RWPE2 (cell line): ENCODE measurements at places on chromosomes 6 and 20.
A peak's percentile ranks its signal among the peaks of the same experiment; 100 is the strongest.

- DNase-seq, result no peak
These were observed 268.4 kb downstream of the SMOC2 start for GRCh38 chr6:168709390-168709789.

DNA sequence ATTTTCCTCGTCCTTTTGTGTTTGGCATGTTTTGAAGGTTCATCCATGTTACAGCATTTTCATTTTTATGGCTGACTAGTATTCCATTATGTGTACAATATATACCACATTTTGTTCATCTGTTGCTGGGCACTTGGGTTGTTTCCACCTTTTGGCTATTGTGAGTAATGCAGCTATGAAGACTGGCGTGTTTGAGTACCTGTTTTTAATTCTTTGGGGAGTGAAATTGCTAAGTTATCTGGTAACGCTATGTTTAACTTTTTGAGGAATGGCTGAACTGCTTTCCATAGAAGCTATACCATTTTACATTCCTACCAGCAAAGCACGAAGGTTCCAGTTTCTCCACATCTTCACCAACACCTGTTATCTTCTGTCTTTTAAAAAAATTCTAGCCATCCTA is 37.0 kb upstream of the MYL9 start:
- no peak for DNase-seq

DNA sequence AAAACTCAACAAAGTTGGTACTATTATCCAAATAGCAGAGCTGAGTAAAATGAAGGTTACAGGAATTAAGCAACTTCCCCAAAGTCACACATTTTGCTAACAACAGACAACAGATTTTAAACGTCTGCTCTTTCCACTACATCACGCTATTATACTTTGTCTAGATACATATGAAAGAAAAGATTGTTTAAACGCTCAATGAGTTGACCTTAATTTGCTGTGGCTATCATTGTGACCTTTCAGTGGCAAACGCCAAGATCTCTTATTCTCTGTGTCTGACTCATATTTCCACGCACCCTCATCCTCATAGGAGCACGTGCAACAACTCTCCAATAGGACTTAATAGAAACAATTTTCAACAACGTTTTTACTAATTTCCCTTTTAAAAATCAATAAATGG is 540.1 kb downstream of the MAFB start:
- no peak for DNase-seq

DNA sequence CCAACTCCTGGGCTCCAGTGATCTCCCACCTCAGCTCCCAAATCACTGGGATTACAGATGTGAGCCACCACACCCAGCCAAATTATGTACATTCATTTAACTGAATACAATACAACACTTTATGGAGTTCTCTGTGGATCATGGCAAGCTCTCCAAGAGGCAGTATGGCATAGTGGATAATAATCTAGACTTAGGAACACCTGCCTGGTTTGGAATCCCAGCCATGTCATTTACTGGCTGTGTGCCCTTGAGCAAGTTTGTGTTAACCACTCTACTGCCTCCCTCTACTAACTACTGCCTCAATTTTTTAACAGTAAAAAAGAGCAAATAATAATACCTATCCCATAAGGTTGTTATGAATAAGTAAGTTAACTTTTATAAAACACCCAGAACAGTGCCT is 1.9 kb upstream of the ETV7 start:
- no peak for DNase-seq

- peak; percentile 95 for DNase-seq
These were observed 40.6 kb downstream of the TOX2 start for GRCh38 chr20:43955062-43955749.

DNA sequence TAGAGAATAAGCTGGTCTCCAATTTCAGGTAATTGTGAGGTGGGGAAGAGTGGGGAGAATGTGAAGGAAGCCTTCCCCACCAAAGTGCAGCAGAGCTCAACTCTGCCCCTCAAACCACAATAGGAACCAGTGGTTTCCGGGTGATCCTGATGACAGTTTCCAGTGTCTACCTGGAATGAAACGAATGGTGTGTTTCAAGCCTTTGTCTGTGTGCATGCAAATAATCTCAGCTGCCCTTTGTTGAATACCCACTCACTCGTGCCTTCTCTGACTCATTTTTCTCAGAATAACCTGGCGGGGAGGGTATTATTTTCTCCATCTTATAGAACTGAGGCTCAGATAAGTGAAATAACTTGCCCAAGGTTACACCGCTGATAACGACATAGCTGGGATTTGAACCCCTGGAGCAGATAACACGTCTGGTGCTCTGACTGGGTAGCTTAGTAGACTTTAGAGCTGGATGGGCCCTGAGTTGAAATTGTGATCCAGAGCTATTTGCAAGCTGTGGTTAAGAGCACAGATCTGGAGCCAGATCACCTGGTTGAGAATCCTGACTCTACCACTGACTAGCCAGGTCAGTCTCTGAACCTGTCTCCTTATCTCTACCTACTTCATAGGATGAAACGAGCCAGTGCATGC is 85.1 kb downstream of the EYA2 start:
- no peak for DNase-seq

DNA sequence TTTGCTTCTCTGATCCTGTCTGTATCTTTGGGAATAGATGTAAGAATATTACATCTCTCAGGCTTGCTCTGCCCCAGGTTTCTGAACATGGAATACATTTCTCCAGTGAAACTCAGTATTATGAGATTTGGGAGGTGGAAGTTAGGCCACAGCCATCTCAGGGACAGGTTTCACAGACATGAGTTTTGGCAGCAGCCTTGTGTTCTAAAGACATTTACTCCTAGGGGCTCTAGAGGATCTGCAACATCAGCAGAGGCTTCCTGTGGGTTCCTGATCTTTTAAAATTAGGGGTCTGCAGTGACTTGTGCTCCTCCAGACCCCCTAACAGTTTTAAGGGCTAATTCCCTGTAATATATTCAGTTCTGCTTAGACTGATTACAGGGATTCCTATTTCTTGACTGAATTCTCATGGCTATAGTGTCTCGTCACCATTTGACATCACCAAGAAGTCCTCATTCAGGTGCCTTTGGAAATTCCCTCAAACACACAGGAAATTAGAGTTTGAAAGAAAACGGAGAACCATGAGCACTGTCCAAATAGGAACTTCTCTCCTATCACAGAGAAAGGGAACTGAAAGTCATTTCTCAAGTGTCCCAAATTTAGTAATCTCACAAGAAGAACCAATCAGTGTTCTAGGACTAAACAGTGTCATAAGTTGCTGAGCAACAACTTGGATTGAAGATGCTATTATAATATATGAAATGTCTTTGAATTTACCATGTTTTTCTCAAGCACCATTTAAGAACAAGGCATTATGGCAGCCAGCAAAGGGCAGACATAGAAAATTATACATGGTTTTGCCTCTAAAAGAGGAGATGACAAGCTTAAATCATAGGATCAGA is 2.5 kb upstream of the HLA-DRA start:
- DNase-seq, result no peak

GRCh38 chr6:129485746-129486145 is 224.2 kb downstream of the ARHGAP18 start:
- no peak for DNase-seq

DNA sequence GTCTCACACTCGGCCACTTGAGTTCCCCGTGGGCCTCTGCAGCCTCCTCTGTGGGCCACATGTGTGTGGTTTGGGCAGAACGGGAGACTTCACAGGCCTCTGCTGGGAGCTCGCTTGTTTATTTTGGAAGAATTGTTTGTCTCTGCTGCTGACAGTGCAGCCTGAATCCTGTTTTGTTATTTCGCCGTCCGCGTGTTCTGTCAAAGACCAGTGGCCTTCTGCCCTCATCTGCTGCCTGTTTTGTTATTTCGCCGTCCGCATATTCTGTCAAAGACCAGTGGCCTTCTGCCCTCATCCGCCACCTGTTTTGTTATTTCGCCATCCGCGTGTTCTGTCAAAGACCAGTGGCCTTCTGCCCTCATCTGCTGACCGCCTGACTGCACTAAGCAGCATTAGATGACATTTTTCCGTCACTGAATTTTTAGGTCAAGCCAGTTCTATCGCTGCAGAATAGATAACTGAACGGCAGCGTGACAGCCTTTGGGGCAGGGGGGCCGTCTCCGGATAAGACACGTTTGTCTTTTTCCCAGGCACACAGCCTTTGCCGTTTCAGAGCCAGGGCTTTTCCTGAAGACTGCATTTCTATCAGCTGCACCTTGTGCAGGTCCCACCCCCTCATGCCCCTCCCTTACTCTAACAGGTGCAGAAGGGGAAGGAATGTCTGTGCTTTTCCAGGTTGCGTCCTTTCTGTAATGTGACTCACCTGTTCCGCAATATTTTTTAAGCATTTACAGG is 158.5 kb upstream of the AFDN start:
- no peak for DNase-seq

GRCh38 chr6:52574709-52575501 is 2.0 kb downstream of the TRAM2 start:
- no peak for DNase-seq

DNA sequence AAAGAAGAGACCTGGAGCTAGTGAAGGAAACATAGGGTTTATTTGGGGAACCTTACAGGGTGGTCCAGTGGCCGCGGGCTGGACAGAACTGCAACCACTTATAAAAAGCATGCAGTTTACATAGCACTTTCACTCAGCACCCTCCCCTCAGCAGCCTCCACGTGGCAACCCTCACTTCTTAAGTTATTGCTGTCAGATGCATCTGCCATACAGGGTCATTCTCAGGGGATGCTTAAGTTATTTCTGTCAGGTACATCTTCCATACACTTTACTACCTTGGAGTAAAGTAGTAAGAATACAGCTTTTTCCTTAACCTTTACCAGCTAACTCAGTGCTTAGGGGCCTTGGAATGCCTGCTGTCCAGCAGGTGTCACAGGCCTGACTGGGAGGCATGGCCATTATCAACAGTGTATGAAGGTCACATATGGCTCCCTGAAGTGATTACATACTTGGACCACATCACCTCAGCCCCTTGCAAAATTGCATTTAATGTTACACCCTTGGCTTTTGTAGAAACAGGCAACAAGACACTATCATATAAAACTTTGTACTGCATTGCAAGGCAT is 2.0 kb upstream of the NOL7 start:
- DNase-seq, result no peak

GRCh38 chr6:70264306-70264705 is 38.6 kb downstream of the COL9A1 start:
- no peak for DNase-seq

DNA sequence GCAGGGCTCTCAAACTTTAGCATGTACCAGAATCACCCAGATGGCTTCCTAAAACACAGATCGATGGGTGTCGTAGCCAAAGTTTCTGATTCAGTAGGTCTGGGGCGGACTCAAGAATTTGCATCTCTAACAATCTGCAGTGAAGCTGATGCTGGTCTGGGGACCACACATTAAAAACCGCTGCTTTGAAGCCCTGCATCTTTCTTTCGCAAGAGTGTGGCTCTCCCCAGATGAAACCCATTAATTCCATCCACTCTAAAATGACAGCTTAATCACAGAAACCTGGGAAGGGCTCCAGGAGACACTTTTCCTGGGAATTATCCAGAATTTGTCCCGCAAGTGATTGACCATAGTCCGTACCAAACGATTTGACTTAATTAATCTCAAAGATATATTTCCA is 319.8 kb upstream of the PLCB4 start:
- no peak for DNase-seq

- no peak for DNase-seq
These were observed 71.3 kb upstream of the SLC2A12 start for GRCh38 chr6:134123666-134124208.

DNA sequence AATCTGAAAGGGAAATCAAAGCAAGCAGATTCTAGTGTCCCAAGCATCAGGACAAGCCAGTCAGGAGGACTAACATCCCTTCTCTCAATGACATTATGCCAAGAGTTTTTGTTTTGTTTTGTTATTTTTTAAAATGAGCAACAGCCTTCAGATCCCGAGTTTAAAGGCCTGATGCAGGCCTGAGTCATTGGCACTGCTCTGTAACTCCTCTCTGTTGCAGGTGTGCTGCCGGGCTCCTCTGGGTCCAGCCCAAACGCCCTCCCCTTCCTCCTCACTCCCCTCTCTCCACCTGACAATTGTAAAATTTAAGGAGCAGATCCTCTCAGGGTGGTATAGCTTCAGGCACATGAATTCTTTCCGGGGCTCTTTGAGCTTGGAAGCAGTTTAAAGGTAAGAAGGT is 502.0 kb downstream of the BMP2 start:
- DNase-seq, result no peak

GRCh38 chr6:1337791-1338190 is 25.9 kb downstream of the FOXQ1 start:
- DNase-seq, result no peak

GRCh38 chr6:43759136-43759906 is 10.7 kb upstream of the VEGFA start:
- DNase-seq, result no peak

GRCh38 chr6:79713701-79714322 is 82.7 kb downstream of the SH3BGRL2 start:
- no peak for DNase-seq

GRCh38 chr20:41087777-41088176 is 49.6 kb upstream of the PLCG1 start:
- DNase-seq, result no peak

DNA sequence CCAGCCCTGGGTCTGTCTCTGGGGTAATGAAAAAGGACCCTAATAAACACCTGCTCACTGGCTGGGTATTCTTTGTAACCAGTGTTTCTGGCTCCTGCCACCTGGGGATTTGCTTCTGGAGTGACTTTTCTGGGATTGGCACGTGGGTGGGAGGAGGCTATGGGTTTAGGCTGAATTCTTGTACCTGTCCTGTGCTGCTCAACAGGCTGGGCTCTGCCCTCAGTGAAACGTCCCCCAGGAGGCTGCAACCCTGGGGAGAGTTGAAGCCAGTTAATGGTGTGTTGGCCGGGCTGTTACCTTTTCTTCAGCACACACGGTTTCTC is 6.8 kb downstream of the NPBWR2 start:
- no peak for DNase-seq

GRCh38 chr6:168283686-168284025 is 35.9 kb downstream of the DACT2 start:
- no peak for DNase-seq

DNA sequence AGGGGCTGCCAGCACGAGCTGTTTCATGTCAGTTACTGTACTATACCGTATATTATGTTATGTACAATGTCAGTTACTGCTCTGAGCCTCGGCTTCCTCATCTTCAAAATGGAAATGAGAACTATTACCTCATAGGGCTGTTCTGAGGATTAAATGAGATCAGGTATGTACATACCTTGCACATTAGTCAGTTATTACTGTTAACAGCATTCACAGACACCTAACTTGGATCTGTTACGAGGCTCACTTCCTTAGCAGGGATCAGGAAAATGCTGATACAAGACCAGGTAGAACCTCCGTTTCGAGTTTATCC is 69.7 kb upstream of the TBC1D7 start:
- DNase-seq, result no peak

- DNase-seq, result no peak
These were observed 860 bp upstream of the TMEM14C start for GRCh38 chr6:10721850-10722569.

GRCh38 chr6:138222901-138223546 is 4.7 kb upstream of the PBOV1 start:
- DNase-seq, result no peak

DNA sequence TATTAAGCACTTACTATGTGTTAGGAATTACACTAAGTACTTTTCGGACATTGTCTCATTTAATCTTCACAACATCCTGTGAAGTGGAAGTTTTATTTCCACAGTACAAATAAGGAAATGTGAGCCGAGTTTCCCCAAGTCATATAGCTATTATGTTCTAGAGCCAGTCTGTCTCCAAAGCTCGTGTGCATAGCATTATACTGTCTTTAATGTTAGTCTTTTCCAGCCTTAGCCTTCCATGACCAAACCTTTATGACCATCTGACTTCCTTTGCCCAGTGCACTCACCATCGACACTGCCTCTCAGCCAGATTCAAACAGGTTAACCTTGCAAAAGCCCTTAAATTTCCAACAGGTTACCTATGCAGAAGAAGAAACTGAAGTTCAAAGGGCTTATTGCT is 55.7 kb downstream of the PKIB start:
- no peak for DNase-seq
